ENCODE measurements at places on chromosomes 11 and 22. TPM values are rescaled to one million over a fixed set of nuclear protein-coding genes. Genes with fewer than 3 reads are reported as not detected.

- H3K4me1 ChIP-seq, result peaks cover 5% of the 10 kb centered on the region
- H3K27ac ChIP-seq, result no peak overlapping the region
- peaks cover 8% of the 10 kb centered on the region for H3K27me3 ChIP-seq
- no peak for DNase-seq
- H3K36me3 ChIP-seq, result no peaks in the 10 kb centered on the region
Observed at GRCh38 chr11:117983163-117983475, 3.1 kb upstream of the IL10RA start.

- H3K27me3 ChIP-seq, result no peaks in the 10 kb centered on the region
- no peak overlapping the region for H3K4me3 ChIP-seq
- no peaks in the 10 kb centered on the region for H3K36me3 ChIP-seq
Observed at GRCh38 chr11:12019866-12020416, 11.5 kb upstream of the DKK3 start.

DNA sequence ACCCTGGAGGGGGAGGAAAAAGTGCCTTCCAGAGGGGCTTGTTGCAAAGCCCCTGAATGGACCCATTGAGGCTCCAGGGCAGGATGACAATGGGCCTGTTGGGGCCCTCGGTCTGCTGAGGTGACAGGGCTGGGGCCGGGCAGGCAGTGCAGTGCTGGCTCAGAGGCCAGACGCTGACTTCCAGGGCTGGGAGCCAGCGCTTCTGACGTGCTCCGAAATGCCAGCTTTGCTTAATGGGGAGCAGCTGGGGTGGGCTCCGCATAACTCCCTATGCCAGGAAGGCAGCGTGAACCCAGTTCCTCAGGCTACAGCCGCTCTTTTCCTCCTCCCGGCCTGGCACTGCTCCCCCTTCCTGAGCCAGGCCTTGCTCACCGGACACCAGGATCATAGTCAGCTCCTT, 17.7 kb downstream of the NAV2 start:
- no peak overlapping the region for H3K4me3 ChIP-seq
- no peaks in the 10 kb centered on the region for H3K36me3 ChIP-seq
- peak overlapping the region; percentile 36 for H3K27ac ChIP-seq
- DNase-seq, result peak; percentile 36

DNA sequence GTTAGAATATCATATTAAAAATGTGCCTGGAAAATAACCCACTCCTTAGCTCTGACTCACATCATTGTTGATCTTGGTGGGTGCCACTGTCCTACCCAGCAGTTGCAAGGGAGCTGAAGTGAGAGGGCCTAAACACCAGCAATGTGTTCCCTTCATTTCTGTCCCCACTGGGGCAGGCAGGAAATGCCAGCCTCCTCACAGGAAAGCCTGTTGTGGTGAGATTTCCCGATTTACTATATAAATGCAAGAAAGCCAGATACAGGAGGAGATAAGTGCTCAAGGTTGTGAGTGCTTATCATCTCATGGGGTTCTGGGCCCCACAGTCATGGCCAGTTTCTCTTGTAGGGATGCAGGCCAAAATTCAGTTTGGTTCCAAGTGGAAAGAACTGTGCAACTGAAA, 15.8 kb upstream of the FLI1 start:
- H3K4me1 ChIP-seq, result no peaks in the 10 kb centered on the region
- no peak overlapping the region for H3K4me3 ChIP-seq
- peaks cover 5% of the 10 kb centered on the region for H3K27me3 ChIP-seq
- no peak for DNase-seq
- H3K27ac ChIP-seq, result no peak overlapping the region

- no peaks in the 10 kb centered on the region for H3K36me3 ChIP-seq
- DNase-seq, result no peak
- no peak overlapping the region for H3K27ac ChIP-seq
- H3K4me1 ChIP-seq, result no peaks in the 10 kb centered on the region
Observed at GRCh38 chr11:93700830-93701229, 39.3 kb downstream of the CEP295 start.

DNA sequence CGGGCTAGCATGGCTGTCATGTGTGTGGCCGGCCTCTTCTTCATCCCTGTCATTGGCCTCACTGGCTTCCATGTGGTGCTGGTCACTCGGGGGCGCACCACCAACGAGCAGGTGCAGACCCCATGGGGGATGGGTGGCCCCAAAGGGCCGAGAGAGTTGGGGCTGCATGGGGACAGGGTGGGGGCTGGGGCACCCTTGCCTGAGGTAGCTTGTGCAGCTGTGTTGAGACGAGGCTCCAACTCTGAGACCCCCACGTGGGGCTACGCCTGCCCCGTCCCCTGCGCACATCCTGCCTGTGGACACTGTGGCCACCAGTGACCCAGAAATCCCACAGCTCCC, 8.5 kb downstream of the ZDHHC8 start:
- DNase-seq, result no peak
- peaks cover 24% of the 10 kb centered on the region for H3K4me1 ChIP-seq
- H3K36me3 ChIP-seq, result no peaks in the 10 kb centered on the region
- H3K27ac ChIP-seq, result no peak overlapping the region
- H3K4me3 ChIP-seq, result no peak overlapping the region

IGLL1 gene
- not detected for total RNA-seq
